ENCODE measurements at places on chromosomes 3 and 15.

GRCh38 chr15:68232449-68232848 is 2.9 kb upstream of the CLN6 start:
- no peak for DNase-seq

DNA sequence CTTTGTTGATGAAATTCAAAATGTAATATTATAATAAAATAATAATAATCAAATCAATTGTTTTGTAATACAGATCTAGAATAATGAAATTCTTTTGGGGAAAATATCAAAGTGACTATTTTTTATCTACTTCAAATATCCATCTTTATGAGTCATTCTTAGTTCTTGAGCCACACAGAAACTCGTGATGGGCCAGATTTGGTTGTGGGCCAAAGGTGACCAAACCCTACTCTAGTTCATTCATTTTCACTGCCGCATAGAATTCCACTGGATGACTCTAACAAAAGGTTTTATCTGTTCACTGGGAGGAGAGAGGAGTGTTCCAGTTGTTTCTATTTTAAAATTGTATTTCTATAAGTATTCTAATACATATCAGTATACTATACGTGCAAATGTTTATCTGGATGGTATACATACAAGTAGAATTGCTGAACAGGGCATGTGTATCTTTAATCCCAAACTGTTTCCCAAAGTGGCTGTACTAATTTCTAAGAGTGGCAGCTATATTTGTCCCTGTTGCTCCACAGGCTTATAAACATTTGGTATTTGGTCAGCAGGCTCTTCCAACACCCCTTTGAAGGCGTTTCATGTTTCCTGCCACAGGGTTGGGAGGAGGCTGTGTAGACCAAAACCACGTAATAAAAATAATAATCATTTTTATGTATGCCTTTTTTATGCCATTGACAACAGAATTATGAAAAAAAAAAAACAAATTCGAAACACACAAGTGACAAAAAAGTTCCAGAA is 7.3 kb upstream of the RTP3 start:
- DNase-seq, result no peak

DNA sequence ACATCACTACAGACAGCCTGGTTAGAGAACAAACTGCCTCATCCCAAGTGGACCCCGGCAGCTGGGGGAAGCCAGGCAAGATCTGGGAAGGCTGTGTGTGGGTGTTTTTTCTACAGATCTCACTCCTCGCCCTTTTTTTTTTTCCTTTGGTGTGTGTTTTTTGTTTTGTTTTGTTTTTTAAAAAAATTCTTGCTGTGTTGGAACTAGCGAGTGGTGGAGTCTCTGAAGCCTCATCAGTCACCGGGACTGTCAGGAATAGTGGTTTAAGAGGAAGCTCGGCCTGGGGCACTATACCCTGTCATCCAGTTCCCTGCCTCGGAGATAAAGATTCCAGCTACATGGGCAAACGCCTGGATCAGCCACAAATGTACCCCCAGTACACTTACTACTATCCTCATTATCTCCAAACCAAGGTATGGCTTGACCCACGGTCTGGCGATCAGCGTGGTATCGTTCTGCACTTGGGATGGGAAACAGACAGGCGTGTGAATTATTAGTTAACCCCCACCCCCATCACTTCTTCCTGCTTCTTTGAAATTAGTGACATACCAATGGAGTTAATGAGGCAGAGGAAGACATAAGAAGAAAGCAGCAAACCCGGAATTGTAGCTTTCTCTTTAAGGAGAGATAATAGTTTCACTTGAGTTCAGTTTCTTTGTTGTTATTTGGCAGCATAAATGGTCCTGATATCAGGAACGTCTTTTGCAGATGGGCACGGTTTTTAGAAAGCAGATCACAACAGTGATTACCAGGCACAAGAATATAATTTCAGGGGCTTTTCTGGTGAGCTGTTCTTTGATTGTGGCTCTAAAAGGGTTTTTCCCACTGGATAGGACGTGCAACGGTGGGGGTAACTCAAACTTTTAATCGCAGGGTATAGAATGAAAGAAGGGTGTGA is 722 bp downstream of the RBMS3 start:
- DNase-seq, result no peak

DNA sequence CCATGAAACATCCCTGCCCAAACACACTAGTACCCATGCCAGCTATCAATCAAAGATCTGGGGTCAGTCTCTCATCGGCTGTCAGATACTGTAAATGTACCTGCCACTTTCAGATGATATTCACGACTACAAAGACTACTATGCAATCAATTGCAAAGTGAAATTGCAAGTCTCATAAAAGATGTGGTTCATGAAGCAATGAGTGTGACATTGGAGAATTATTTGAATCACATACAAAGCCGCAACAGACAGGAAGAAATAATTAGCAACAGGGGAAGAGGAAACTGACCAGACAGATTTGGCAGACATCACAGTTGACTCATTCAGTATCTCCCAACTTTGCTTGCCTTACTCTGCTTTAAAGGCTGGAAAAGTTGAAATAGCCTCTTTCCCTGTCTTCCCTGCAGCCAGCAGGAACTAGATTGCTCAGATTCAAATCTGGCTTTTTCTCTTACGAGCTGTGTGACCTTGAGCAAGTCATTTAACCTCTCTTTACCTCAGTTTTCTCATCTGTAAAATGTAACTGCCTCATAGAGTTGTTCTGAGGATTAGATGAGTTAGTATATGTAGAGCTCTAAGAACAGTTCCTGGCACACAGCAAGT is 95.7 kb upstream of the C3orf80 start:
- no peak for DNase-seq

GRCh38 chr3:81105789-81106488 is 655.5 kb downstream of the GBE1 start:
- no peak for DNase-seq

DNA sequence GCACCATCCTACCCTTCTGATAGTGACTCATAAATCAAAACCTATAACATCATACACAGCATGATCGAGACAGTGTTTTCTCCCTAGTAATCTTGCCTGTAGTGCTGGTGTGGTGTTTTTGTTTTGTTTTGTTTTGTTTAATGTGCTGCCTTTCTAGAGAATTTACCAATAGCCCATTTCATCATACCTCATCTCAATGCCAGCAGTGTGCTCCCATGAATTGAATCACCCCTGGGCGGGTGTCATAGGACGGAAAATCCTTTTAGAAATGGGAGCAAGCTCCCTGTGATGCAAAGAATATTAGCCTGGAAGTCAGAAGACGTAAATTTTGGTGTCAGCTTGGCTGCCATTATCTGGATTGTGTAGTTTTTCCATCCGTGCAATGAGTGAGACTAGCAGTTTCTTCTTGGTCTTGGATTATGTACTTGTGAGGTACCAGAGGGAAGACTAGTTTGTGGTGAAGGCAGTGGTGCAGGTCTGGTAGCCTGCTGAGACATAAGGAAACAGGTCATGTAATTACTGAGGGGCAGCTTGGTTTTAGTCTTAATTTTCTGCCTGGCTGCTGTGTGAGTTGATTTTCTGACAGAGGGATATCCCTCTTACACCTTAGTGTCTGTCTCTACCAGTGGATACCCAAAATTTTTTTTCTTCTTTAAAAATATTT is 29.9 kb downstream of the IGSF10 start:
- no peak for DNase-seq

DNA sequence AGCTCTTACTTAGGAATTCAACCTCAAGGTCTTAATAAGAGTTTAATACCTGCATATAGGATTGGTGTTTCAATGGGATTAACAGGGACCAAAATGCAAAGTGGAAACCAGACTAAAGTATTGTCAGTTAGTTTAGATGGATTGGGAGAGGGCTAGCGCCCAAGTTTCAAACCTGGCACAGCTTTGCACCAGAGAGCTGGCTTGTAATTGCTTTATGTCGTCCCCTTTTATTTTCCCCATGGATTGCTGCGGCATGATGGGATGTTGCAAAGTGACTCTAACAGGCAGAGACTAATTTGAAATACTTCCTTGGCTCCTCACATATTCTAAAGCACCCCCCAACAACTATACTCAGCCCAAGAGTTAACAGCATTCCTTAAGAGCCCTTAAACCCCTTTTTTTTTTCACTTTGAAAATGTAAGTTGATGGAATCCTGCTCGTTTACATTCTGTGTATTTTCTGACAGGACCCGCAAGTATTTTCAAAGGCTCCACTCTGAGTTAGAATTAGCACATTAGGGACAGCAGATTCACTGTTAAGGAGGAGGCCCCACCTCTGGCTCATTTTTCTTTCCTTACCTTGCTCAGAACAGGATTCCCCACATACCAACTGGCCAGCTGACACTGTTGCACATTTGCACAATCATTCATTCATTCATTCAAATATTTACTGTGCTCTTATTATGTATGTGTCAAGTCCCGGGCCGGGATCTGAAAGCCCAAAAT is 214.2 kb downstream of the ERC2 start:
- no peak for DNase-seq

DNA sequence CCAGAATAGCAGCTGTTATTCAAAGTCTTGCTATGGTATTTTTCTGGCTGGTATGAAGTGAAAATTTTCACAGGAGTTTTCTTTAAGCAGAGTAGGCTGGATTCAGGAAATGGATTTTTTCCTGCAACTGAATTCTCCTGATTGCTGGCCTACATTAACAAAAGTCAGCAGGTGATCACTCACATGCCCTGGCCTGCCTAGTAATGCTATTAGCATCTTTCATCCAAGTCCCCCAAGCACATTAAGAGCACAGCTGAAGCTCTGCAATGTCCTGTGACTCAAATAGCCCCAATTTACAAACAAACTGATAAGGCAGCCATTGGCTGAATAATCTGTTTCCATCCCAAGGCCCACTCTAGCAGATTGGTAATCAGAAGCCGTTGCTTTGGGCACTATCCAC is 688.3 kb upstream of the LMCD1 start:
- DNase-seq, result no peak

GRCh38 chr15:58053315-58054153 is 12.0 kb downstream of the ALDH1A2 start:
- DNase-seq, result no peak

- DNase-seq, result no peak
Observed at GRCh38 chr15:81532001-81532400, 158.0 kb upstream of the TMC3 start.

DNA sequence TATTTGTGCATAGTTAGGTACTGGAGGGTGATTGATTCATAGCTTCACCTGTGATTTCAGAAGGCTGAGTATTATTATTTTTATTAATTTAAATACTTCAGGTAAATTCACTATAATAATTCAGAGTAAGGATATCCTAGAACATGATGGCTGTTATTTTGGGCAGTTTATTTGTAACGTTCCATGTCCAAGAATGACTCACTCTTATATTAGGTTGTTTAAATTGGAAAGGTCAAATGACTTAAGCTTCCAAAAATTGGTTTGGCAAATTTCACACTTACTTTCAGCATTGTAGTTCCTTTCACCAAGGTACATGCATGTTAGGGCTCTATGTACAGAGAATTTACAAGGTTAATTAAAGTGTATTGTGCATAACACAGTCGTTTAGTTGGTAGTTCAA is 120.2 kb downstream of the EPHA3 start:
- DNase-seq, result no peak

DNA sequence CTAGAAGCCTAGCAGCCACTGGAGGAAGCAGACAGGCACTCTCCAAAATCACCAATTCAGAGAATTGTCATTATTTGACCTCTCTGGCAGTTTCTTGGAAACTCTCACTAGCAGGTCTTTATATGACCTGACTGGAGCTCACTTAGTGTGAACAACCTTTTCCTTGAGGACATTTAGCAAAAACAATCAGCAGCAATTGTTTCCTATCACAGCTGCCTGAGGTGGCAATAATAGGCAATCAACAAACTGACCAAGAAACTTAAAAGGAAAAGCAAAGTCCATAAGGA is 162.4 kb upstream of the STT3B start:
- no peak for DNase-seq

- no peak for DNase-seq
Observed at GRCh38 chr3:165669504-165669903, 167.7 kb downstream of the BCHE start.

DNA sequence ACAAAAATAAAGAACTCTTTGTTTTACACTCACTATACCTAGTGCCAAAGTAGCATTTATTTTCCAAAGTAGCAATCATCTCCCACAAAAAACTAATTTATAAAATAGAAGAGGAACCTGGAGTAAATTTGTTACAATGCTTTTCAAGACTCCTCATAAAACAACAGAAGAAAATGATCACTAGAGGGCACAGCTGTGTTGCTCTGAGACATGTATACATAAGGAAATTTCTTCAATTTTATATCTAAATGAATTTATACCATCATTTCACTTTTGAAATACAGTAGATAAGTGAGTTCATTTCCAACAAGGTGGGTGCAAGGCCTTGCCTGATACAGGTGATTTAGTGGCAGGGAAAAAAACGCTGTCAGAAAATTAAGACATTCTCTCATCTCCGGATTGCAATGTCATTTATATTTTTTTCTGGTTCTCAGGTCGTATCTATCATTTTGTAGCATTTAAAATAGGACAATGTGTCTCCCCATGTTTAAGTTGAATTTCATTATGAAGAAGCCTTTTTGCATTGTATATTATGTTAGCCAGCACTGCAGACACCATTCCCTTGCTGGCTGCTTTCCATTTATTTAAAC is 25.3 kb upstream of the ARHGEF26 start:
- no peak for DNase-seq

DNA sequence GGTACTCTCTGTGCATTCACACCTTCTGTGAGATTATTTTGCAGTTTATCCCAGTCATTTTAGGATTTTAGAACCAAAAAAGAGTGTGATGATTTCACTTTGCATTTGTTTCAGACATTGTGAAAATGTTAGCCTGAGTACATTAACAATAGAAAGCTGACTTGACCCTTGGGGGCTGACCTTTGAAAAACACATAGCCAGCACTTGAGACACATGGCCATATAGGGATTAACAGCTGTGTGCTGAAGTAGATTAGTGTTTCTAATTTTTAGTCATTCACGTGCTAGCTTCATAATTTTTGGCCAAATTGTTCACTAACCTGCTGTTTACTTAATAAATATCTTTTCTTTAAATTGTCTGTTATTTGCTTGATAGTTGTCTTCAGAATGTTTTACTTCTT is 3.5 kb downstream of the FEM1B start:
- no peak for DNase-seq

DNA sequence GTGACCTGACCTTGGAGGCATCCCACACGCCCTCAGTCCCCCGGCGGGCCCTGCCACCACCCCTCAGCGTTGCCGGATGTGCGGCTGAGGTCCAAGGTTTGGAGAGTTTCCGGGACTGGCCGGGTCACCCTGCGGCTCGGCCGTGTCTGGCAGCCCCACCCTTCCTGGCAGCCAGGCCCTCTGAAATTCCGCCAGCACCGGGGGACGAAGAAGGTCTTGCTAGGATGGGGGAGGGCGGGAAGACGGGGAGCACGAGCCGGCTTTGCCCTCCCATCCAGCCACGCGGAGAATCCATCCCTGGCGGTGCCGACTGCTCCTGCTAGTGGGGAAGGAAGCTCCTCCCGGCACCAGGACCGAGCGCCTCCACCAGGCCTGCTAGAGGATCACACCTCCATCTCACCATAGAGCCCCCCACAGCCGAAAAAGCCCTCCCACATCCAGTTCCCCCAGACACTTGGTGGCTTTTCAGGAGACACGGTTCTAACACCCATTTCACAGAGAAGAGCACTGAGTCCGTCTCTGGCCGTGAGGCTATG is 81.5 kb downstream of the CPN2 start:
- no peak for DNase-seq

- DNase-seq, result no peak
Observed at GRCh38 chr15:89963301-89964231, 37.6 kb upstream of the ZNF710 start.

All from stimulated activated CD4-positive, alpha-beta T cell treated with anti-CD3 and anti-CD28 coated beads, Interleukin-1b, Interleukin-23, amount 100 ng/mL, for 4 hours (primary cell).